ENCODE measurements at places on chromosomes 3 and 15.
A peak's percentile ranks its signal among the peaks of the same experiment; 100 is the strongest.

DNA sequence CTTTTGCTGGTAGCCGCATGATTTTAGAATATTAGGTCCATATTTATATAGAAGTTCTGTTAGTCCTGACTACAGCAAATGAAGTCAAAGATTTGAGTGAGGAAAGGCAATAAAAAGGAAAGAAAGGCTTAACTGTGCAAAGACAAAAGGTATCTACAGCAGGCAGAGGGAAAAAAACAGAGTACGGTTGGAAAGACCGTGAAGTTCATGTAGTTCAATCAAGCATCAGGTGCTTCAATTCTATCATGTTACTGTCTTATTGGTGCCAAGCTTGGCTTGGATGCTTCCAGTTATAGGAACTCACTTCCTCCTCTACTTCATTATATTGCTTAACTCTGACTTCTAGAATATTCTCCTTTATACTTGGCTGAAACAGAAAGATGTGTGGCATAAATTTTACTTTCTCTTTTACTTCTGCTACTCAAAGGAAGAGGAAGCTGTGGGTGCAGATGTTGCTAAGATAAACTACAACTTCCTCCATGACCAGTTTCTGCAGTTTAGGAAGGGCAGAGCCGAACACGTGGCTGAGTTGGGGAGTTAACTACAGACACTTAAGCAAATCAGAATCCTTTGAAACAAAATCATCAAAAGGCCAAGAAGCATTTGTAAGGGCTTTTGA, 72.6 kb upstream of the ZBED2 start:
- DNase-seq: peak; percentile 37

- no peak for DNase-seq
Measured at GRCh38 chr3:15630646-15631350, 29.3 kb downstream of the BTD start.

- DNase-seq: no peak
Measured at GRCh38 chr3:72892870-72893269, 5.0 kb downstream of the GXYLT2 start.

GRCh38 chr3:174387736-174388135, 471.4 kb upstream of the NAALADL2 start:
- DNase-seq: no peak

DNA sequence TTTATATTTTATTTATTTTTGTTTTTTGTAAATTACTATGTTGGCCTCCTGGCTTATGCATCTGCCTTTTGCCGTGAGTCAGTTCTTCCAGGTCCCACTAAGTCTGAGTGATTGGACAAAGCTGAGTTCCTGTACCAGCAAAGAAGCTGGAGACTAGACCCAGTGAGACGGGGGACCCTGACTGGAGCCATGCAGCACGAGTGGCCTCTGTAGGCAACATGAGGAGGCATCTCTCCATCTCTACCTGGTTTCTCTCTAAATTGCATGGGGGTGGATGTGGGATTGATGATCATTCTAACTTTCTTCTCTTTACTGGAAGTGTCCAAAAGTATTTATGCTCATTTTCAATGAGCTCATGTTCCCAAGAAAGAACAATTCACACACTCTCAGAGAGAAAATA, 155.3 kb upstream of the MRPL3 start:
- no peak for DNase-seq

DNA sequence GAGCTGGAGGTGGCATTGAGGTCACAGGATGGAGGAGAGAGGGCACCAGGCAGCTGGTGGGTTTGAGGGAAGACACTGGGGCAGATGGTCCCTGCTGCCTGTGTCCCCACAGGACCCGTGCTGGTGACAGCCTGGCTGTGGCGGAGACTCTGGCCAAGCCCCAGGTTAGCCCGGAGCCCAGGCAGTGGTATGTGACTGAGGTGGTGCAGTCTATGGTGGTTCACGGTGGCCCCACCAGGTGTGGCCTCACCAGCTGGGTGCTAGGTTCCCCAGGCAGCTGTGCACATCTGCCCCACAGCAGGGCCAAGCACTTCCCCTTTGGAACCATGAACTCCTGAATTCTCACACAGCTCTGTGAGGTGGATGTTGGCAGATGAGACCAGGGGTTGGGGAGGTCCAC, 15.4 kb downstream of the PLXNA1 start:
- no peak for DNase-seq

GRCh38 chr3:30733209-30733608, 126.8 kb downstream of the TGFBR2 start:
- DNase-seq: no peak

DNA sequence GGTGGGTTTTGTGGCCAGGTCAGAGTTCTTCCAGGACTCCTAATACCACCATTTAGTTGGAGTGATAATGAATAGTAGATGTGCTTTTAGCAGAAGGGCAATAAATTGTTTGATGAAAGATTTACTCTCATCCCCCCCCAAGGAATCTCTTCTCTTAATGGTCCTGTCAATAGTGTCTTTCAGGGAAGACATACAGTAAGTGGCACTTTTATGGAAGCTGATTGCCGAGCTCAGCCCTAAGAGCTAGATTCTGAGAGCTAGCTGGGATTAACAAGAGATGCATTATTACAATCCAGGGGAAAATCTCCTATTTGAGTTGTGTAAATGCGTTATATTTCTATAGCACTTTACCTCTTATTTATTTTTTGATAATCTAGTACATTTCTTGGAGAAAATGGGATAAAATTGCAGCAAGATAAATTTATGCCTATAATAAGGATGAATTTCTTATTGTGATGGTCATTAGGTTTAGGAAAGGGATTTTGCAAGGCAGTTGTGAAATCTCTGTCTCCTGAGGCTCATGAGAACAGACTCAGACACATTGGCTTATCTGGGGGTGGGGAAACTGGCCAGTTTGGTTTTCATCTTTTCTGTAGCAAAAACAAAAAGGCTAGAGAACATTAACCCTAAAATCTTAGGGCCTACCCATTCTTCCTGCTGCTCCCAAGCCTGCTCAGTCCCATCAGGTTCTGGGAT, 41.6 kb upstream of the CLSTN2 start:
- no peak for DNase-seq

GRCh38 chr3:28349469-28350000, 911 bp upstream of the AZI2 start:
- DNase-seq: no peak

DNA sequence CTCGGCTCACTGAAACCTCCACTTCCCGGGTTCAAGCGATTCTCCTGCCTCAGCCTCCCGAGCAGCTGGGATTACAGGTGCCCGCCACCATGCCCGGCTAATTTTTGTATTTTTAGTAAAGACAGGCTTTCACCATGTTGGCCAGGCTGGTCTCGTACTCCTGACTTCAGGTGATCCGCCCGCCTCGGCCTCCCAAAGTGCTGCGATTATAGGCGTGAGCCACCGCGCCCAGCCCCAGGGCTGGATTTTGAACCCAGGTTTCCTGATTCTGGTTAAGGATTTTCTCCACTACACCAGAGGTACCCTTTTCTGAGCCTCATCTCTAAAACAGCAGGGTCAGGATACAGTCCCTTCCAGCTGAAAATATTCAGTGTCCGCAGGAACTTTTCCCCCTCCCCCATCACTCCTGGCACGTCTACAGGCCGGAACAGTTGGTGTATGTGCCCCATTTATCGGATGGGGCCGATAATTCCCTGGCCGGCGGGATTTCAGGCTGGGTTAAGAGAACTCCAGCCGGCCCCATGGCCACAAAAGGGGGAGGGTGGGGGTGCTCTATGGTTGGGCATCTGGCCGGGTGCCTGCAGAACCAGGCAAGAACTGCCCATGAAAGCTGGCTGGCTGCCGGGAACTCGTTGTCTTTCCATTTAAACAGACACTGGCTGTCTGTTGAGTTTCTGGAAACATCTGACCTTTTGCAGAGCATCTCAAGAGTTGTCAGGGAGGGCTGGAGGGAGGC, 26.8 kb upstream of the SEMA4B start:
- DNase-seq: no peak

DNA sequence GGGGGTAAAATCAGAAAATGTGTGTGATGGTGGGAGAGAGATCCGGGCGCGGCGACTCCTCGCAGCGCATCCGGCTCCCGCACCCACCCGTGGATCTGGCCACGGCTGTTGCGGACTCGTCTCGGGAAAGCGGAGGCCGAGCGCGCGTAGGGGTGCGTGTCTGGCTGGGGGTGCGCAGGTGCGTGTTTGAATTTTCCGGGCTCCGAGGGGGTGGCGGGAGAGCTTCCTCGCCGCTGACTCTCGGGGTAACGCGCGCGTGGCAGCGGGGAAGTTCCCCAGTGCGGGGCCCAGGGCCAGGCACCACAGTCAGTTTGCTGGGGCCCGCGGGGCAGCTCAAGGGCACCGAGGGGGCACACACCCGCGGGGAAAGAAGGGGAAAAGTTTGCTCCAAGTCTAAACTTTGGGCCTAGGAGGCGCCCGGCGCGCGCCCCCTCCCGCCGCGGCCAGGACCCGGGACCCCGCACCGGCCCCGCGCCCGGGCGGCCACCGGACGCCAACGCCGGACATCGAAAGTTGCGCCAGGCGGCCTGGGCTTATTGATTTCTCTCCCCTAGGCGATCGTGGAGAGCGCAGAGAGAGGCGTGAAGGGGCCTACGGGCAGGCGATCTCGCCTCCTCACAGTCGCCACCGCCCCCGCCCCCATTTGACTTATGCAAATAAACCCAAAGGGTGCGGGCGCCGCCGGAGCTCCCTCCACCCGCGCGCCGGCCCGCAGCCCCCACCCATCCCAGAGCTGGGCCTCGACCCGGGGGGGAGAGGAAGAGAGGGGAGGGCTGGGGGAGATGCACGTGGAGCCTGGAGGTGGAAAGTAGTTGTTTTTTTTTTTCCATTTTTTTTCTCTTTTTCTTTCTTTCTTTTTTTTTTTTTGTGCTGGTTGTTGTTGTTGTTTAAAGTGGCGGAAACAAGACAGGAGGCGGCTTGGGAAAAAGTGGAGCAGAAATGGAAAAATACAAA, 639 bp downstream of the FOXP1 start:
- peak; percentile 39 for DNase-seq

DNA sequence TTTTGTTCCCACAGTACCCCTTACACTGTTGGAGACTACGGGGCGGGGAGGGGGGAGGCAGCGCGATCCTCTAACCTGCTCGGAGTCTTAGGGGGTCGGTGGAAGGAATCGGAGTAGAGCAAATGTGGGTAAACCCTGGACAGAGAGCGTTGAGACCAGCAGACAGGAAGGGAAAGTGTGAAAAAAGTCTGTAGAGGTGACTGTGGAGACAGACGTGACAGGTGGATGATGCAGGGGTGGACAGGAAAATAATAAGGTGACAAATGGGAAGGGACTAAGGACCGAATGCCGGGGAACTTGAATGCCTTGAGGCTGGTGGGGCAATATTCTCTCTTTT, 424 bp downstream of the EAF2 start:
- DNase-seq: no peak

- no peak for DNase-seq
Measured at GRCh38 chr15:75069301-75069925, 46.0 kb downstream of the PPCDC start.

GRCh38 chr3:160685144-160685766, 8.3 kb downstream of the ARL14 start:
- no peak for DNase-seq

DNA sequence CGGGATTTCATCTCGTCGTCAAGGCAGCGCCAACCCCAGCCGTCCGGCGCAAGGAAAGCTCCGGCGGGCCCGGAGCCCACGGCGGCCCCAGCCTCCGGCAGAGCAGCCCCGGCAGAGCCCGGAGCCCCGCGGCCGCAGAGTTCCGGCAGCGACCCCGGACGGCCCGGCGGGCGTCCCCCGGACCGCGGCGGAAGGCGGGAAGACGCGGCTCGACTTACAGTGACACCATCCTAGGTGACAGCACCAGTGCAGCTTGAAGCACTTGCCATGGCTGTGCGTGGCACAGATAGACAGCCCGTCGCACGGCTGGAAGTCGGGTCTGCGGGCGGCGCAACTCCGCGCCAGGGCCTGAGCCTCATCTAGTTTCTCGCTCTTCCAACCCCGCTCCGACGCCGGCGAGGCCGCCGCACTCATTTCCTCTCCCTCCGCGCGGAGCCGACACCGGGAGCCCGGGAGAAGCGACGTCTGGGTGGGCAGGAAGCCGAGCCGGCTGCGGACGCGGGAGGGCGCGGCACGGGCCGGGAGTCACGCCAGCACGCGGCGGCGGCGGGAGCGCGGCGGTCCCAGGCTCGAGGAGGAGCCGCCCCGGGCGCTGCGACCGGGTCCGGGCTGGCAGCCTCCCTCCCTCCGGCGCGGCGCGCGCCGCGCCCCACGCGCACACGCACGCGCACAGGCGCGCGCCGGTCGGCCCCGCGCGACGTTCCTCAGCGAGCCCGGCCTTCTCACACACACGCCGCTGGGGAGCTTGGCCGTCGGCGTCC, at the start of gene C3orf70:
C3orf70 (minus strand) TSS at position 651 of the 761 bp plus-strand sequence; CDS start at position 414, 237 bp downstream.
- no peak for DNase-seq

- DNase-seq: no peak
Measured at GRCh38 chr3:12750658-12751071, 8.4 kb downstream of the TMEM40 start.

DNA sequence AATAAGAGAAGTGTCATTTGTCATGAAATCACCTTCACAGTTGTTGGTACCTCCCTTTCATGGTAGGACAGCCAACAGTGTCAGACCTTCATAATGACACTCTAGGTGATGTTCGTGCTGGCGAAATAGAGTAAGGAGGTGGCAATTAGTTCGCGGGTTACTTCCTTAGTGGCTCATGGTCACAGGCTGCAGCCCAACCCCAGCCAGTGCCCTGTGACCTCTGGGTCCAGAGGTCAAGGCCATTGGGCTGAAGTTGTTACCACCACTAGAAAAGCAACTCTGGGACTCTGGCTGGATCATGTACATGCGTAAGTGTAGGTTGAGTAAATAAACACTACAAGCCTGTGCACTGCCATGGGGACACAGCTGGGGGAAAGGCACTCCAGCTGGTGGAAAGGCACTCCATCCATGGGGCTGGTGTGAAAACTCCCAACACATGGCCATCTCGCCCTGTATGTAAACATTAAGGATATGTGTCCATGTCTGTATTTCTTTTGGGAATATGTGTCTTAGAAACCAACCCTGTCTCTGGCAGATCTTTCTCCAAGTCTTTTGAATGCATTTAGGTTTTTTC, 106.7 kb downstream of the RYK start:
- DNase-seq: no peak

DNA sequence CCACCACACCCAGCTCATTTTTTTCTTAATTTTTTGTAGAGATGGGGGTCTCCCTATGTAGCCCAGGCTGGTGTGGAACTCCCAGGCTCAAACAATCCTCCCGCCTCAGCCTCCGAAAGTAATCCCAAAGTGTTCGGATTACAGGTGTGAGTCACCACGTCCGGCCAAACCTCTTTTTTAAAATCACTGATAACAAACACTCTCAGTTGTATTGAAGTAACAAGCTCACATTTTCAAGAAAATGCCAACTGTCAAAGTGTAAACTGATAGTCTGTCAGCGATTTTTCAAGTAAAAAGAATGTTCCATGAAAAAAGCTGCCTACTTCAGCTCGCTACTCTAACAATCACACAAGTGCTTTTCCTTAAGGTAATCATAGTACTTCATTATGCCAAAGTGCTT, 33.4 kb downstream of the UBXN7 start:
- DNase-seq: no peak

DNA sequence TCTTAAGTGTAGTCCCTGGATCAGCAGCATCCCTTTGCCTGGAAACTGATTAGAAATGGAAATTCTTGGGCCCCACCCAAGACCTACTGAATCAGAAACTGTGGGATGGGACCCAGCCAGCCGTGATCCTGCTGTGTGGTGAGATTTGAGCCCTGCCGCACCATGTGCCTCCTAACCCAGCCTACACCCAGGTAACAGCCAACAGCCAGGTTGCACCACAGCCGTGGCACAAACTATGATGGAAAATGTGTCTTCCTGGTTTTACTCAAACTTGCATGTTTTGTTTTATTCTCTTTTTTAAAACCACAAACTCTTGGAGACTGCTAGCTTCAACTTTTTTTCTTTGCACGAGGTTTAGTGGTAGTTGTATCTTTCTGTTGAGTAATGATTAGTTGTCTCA, 2.6 kb downstream of the LIMD1 start:
- DNase-seq: no peak
